ENCODE measurements at places on chromosomes 7 and 10.

GRCh38 chr10:60952067-60952845, 8.3 kb upstream of the RHOBTB1 start:
- no peaks in the 10 kb centered on the region for H3K36me3 ChIP-seq
- H3K4me1 ChIP-seq = no peaks in the 10 kb centered on the region
- DNase-seq = no peak
- H3K27ac ChIP-seq = no peak overlapping the region
- H3K27me3 ChIP-seq = no peaks in the 10 kb centered on the region
- H3K4me3 ChIP-seq = no peak overlapping the region

DNA sequence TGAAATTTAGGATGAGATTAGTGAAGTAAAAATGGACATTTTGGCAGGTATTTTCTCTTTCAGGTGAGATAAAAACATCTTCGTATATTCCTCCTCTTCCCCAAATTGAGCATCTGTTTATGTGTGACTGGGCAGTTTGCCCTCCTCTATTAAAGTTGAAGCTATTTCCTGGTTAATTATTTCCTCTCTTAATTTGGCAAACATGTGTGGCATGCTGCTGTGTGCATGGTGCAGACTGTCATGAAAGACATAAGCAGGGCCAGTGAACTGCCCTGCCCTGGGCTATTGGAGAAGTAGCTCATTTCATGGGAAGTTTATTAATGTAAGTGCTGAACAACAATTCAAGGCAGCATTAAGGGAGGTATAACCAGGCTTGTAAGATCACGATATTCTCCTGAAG, 52.6 kb downstream of the EVX1 start:
- no peak overlapping the region for H3K27ac ChIP-seq
- DNase-seq = no peak
- H3K27me3 ChIP-seq = no peaks in the 10 kb centered on the region
- H3K4me3 ChIP-seq = no peak overlapping the region

GRCh38 chr10:96124230-96125141, 5.6 kb upstream of the ZNF518A start:
- H3K4me3 ChIP-seq = no peak overlapping the region
- peaks cover 4% of the 10 kb centered on the region for H3K27me3 ChIP-seq
- no peak overlapping the region for H3K27ac ChIP-seq
- H3K36me3 ChIP-seq = no peaks in the 10 kb centered on the region
- DNase-seq = no peak

DNA sequence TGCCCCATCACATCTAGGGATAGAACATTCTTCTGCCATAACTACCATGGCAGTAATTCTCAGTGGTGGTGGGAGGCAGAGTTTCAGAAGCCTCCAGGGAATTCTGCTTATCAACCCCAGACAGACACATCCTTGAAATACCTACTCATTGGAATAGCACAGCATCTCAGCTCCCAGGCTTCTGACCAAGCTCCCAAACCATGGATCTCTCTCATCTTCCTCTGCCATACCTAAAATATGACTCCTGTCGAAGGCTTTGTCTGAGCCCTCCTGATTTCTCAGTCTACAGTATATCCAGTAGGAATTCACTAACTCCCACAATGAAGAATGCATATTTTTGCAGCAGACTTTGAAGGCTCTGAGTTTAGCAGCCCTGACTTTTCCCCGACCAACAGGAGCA, 687.5 kb downstream of the GRID1 start:
- DNase-seq = no peak
- H3K4me1 ChIP-seq = no peaks in the 10 kb centered on the region
- no peaks in the 10 kb centered on the region for H3K27me3 ChIP-seq
- H3K36me3 ChIP-seq = no peaks in the 10 kb centered on the region

DNA sequence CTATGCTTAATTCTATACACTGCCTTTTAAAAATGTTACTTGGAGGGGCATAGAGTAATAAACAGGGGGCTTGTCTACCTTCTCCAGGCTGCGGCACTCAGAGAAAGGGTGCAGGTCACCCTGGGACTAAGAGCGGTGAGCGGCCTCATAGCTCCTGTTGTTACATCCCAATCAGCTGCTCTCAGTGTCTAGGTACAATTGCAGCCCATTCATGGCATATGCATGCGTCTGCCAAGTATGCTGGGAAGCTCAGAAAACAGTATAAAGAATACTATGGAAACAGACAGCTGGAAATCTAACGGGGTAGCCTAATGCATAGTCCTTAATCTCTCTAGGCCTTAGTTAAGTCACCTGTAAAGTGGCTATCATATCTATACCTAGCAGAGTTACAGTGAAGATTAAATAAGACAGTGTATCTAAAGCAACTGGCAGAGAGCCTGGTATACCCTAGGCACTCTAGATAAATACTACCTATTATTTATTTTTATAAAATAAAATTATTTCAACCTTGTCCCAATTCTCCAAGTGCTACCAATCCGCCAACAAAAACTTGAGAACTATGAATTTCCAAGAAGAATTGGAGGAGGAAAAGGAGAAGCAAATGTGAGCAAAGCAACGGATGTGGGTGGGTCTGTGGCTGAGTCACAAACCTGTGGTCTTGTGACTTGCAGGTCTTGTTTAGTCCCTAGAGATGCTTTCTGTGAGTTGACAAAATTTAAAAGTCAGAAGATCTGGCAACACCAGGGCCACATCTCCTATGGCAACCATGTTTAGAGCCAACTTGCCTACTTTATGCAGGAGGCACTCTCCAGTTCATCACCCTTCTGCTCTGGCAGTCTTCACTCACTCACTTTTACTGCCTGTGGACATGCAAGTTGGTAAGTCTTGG, 183.0 kb downstream of the RAPGEF5 start:
- H3K27me3 ChIP-seq = no peaks in the 10 kb centered on the region
- no peak overlapping the region for H3K27ac ChIP-seq
- peaks cover 7% of the 10 kb centered on the region for H3K4me1 ChIP-seq
- H3K4me3 ChIP-seq = no peak overlapping the region
- H3K36me3 ChIP-seq = no peaks in the 10 kb centered on the region

- DNase-seq = no peak
- H3K27me3 ChIP-seq = no peaks in the 10 kb centered on the region
- peaks cover 1% of the 10 kb centered on the region for H3K36me3 ChIP-seq
- no peak overlapping the region for H3K4me3 ChIP-seq
These were observed 27.9 kb upstream of the WNT16 start for GRCh38 chr7:121300685-121301420.

DNA sequence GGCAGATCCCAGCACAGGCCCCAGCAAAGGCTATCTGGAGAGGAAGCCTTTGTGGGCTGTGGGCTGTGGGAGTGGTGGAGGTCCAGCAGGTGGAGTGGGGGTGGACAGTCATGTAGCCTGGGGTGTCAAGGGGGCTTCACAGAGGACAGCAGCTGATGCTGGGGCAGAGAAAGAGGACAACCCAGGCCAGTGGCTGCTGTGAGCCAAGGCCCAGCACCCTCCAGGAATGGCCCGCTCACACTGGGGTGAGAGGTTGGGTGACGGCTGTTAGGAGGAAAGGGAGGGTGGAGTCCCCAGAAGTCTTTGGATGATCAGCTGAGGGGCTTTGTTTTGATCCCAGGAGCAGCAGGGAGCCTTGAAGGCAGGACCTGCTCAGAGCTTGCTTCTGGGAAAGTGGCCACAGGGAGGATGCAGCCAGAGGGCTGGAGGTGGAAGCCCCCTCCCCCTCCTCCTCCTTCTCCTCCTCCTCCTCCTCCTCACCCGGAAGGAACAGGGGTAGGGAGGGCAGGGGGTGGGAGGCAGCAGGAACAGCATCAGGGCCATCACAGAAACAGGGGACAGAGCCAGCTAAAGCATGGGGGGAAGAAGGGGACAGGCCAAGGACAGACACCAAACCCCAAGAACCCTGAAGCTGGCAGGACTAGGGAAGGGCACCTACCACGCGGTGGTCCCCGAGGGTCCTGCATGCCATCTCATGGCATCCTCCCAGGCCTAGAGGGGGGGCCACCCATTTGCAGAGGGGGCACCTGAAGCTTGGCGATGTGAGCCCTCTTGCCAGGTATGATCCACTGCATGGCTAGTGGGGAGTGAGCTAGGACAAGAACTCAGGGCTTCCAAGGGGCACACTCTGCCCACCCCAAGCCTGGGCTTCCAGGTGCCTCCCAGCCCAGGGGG, 144.9 kb downstream of the GRID1 start:
- H3K27ac ChIP-seq = no peak overlapping the region
- no peak overlapping the region for H3K4me3 ChIP-seq
- DNase-seq = no peak
- H3K4me1 ChIP-seq = no peaks in the 10 kb centered on the region

GRCh38 chr7:106100863-106101629, 11.1 kb downstream of the SYPL1 start:
- H3K4me1 ChIP-seq = peaks cover 22% of the 10 kb centered on the region
- H3K27ac ChIP-seq = no peak overlapping the region
- DNase-seq = no peak
- H3K36me3 ChIP-seq = peaks cover 10% of the 10 kb centered on the region
- no peaks in the 10 kb centered on the region for H3K27me3 ChIP-seq

DNA sequence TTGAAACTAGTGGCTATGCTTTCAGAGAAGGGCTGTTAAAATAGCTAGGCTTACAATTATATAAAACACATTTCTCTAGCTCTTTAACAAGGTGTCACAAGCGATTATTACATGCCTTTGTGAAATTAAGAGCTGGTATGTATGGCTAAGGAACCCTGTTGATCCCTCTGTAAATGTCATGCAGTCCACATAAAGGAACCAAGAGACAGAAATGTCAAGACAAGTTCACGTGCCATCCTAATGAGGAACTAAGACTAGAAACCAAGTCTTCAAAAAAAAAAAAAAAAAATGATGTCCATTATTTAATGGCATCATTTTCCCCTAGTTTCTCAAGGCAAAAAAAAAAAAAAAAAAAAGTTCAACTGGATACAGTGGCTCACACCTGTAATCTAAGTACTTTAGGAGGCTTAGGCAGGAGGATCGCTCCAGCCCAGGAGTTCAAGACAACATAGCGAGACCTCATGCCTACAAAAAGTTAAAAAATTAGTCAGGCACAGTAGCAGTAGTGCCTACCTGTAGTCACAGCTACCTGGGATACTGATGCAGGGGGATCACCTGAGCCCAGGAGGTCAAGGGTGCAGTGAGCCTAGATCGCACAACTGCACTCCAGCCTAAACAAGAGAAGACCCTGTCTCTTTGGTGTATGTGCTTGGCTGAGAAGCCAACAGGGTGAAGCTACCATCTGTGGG, 63.4 kb downstream of the SRPK2 start:
- no peak overlapping the region for H3K4me3 ChIP-seq
- H3K36me3 ChIP-seq = no peaks in the 10 kb centered on the region
- no peak overlapping the region for H3K27ac ChIP-seq
- no peaks in the 10 kb centered on the region for H3K4me1 ChIP-seq

DNA sequence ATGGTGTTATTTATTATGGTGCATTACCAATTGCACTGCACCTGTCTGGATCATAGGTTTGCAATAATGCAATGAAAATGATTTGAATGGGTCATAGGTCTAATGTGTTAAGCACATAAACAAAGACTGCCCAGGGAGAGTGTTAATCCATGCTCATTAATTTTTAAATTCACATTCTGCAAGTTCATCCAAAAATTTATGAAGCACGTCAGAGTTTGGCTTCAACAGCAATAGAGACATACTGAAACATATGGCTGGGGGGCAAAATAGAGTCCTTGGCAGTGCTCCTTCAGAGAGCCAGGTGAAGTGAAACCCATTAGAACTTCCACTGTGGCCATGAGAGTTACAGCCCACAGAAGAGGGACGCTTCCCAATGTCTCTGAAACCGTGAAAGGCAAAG, 441.1 kb downstream of the POM121L12 start:
- H3K27me3 ChIP-seq = no peaks in the 10 kb centered on the region
- no peak for DNase-seq
- H3K36me3 ChIP-seq = no peaks in the 10 kb centered on the region
- no peak overlapping the region for H3K27ac ChIP-seq
- no peak overlapping the region for H3K4me3 ChIP-seq
- H3K4me1 ChIP-seq = no peaks in the 10 kb centered on the region

- no peak for DNase-seq
- no peaks in the 10 kb centered on the region for H3K27me3 ChIP-seq
- peaks cover 9% of the 10 kb centered on the region for H3K4me1 ChIP-seq
- no peak overlapping the region for H3K4me3 ChIP-seq
These were observed 17.0 kb downstream of the ABI1 start for GRCh38 chr10:26843736-26844135.

DNA sequence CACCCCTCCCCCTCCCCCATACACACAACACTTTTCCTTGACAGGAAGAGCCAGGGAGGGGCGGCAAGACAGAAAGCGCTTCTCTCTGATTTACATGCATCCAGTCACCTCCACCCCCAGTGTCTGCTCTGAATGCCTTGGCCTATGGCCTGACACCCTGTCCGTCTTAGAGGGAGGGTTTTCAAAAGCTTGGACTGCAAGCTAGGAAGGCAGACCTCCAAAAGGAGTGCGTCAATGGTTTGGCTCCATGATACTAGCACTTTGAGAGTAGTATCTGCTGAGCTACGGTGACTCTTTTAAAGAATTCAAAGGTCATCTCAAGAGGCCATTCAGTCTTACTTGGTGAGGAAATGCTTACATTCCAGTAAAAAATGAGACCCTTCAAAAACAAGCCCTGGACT, 20.3 kb upstream of the PAX2 start:
- no peaks in the 10 kb centered on the region for H3K36me3 ChIP-seq
- no peak for DNase-seq
- peaks cover 22% of the 10 kb centered on the region for H3K27me3 ChIP-seq

DNA sequence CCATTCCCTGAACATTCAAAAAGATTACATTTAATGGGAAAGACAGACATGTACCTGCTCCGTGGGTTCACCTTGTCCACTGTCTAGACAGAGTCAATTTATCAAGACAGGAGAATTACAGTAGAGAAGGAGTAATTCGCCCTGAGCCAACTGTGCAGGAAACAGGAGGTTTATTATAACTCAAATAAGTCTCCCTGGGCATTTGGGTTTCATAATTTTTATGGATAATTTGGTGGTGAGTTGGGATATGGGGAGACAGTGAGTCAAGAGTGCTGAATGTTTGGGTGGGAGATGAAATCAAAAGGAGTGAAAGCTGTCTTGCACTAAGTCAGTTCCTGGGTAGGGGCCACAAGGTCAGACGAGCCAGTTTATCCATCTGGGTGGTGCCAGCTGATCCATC, 165.9 kb upstream of the NAMPT start:
- no peaks in the 10 kb centered on the region for H3K4me1 ChIP-seq
- no peaks in the 10 kb centered on the region for H3K27me3 ChIP-seq
- H3K27ac ChIP-seq = no peak overlapping the region
- no peak overlapping the region for H3K4me3 ChIP-seq

- H3K36me3 ChIP-seq = no peaks in the 10 kb centered on the region
- H3K27me3 ChIP-seq = no peaks in the 10 kb centered on the region
- H3K4me1 ChIP-seq = no peaks in the 10 kb centered on the region
- DNase-seq = no peak
- no peak overlapping the region for H3K4me3 ChIP-seq
These were observed 120.1 kb downstream of the LRRN3 start for GRCh38 chr7:111210996-111211395.

- H3K27me3 ChIP-seq = no peaks in the 10 kb centered on the region
- no peak overlapping the region for H3K4me3 ChIP-seq
- H3K4me1 ChIP-seq = no peaks in the 10 kb centered on the region
- no peak overlapping the region for H3K27ac ChIP-seq
- DNase-seq = no peak
These were observed 51.2 kb downstream of the GTF2I start for GRCh38 chr7:74708569-74709275.

GRCh38 chr7:130379019-130379418, 1.3 kb upstream of the CPA1 start:
- no peak overlapping the region for H3K27ac ChIP-seq
- H3K36me3 ChIP-seq = no peaks in the 10 kb centered on the region
- H3K4me1 ChIP-seq = peaks cover 26% of the 10 kb centered on the region

- no peaks in the 10 kb centered on the region for H3K27me3 ChIP-seq
- no peak for DNase-seq
- no peaks in the 10 kb centered on the region for H3K4me1 ChIP-seq
- H3K36me3 ChIP-seq = no peaks in the 10 kb centered on the region
These were observed 37.2 kb downstream of the CUBN start for GRCh38 chr10:17092216-17092944.

GRCh38 chr10:43421201-43421507, 12.2 kb upstream of the HNRNPF start:
- H3K27ac ChIP-seq = peak overlapping the region; percentile 99
- H3K27me3 ChIP-seq = no peaks in the 10 kb centered on the region
- DNase-seq = no peak
- no peaks in the 10 kb centered on the region for H3K36me3 ChIP-seq
